ENCODE measurements at places on chromosomes 11 and 22.

- DNase-seq = peak; percentile 43
These were observed 149.4 kb downstream of the BRD1 start for GRCh38 chr22:49678137-49678841.

DNA sequence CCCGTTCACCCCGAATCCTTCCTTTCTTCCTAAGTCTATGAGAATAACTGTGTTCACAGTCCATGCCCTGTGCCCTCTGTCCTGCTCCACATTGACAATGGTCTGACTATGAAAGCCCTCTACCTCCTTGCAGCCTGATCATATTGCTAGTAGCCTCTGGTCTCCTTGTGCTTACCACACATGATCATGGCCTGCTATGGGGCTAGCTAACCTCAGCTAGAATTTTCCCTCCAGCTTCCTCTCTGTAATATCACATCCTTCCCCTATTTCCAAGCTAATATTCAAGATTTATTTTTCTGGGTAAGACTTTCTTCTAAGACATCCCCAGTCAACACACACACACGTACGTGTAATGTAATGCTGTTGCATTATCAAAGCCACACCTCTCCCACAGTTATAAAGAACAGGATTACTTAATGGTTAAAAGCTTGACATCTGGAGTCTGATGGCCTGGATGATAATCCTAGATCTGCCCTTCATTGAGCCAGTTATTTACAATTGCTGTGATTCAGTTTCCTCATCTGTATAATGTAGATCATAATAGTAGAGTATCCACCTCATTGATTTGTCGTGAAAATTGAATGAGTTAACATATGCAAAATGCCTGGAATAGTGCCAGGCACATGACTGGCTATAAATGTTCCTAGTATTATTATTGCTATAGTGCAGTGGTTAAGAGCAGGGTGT, 214.4 kb upstream of the BLID start:
- no peak for DNase-seq

- peak; percentile 65 for DNase-seq
These were observed 1.6 kb upstream of the PHLDA2 start for GRCh38 chr11:2930704-2931419.

DNA sequence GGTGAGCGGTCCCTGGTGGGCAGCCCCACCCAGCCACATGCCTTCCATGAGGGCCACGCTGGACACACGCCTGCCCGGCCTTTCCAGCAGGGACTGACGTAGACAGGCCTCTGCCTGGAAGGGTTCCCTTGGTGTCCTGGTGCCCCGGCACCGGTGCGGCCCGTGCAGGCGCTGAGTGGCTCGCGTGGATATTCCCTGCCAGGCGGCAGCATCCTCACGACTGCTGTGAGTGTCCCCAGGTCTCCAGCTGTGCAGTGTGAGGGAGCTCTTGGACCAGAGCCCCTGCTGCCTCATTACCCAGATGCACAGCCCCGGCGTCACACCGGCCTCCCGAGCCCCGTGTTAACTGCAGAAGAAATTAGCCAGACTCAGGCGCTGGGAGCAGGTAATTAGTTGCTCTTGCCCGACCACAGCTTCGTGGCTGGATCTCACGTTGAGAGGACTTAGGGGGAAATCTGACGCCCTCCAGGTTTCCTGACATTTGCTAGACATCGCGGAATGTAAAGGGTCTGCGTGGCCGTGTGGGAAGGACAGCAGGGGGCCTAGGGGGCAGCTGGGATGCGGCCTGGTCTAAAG, 1196.3 kb downstream of the BRD1 start:
- DNase-seq = no peak

DNA sequence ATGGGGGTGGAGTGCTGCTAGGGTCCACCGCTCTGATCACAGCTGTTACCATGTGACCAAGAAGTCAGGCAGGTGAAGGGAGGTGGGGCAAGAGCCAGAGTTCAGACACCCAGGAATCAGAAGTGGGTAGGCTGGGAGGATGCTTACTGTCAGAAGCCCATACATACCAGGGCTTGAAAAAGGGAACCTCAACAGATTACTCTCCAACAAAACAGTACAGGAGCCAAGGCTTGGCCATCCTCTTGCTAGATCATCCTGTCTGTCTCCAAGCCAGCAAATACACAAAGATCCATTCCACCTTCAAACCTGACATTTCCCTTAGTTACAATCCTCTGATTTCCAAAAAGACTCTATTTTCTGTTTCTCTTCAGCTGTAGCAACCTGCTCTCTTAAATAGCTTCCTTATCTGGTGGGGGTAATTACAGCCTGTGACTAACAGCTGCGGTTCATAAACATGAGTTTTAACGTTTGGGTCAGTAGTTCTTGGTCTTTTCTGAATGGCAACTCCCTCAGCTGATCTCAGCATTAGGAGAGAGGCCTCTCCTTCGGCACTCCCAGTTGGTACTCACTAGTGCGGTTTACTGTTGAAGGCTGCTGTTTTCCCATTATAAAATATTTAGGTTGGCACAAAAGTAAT, 31.1 kb upstream of the WT1 start:
- no peak for DNase-seq

- no peak for DNase-seq
These were observed 97.2 kb downstream of the FBXO7 start for GRCh38 chr22:32571761-32572160.

- peak; percentile 25 for DNase-seq
These were observed 34.7 kb downstream of the PARVA start for GRCh38 chr11:12411806-12412727.

GRCh38 chr11:86896441-86896841, 58.8 kb downstream of the FZD4 start:
- DNase-seq = no peak

DNA sequence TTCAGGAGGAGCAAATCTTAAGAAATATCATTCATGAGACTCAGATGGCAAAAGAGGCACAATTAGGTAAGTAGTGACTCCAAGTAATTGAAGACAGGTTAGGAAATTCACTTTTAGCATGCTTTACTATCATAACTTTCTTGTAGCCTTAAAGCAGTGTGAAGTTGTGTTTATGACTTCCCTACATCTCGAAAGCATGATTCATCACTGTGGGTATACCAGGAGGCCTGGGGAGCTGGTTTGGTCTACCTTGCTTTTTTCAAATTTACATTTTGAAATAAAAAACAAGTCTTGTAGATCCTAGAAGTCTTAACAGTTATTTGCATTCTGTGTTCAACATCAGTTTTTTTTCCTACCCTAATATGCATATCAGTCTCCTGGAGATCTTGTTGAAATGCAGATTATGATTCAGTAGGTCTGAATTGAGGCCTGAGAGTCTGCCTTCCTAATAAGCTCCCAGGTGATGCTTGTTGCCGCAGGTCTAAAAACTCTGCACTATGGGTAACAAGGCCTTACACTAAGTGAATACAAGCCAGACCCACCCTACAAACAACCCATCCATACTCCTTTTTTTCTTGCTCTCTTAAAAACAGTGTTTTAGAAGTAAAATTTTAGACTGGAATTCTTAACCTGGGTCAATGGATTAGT, 41.4 kb downstream of the TTC17 start:
- DNase-seq = no peak

- DNase-seq = no peak
These were observed 41.4 kb upstream of the CREB3L1 start for GRCh38 chr11:46235777-46236688.

DNA sequence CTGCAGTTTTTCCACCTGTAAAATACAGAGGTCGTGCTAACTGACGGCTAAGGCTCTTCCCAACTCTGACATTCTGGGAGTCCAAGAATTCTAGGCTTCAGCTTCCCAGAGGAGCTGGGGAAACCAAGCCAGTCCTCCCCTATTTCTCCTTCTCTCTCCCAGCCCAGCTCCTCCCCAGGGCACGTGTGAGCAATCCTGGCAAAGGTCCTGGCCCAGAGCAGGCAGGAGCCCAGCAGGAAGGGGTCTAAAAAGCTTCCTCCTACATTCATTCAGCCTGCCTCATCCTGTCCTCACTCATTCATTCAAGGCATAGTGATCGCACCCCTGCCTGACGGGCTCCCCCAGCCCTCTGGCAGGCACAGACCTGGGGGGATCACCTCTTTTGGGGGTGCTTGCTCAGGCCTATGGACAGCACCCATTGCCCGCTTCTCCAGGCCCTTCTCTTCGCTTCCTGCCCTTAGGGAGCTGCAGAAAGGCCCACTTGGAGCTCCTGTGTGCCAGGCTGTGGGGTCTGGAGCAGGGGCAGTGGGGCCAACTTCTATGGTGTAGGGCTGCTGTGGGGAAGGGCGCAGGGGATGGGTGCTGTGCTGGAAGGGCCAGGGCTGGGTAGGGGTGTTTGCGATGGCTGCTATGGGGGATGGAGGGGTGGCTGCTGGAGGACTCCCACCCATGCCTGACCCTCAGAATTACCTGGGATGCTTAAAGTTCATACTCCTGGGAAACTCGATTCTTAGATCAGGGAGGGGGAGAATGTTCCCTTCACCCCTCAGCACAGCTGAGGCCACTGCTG, 9.8 kb downstream of the KCNC1 start:
- no peak for DNase-seq

- DNase-seq = no peak
These were observed 176.9 kb downstream of the IGLL1 start for GRCh38 chr22:23403152-23403719.

GRCh38 chr11:67572747-67573419, 10.7 kb upstream of the GSTP1 start:
- peak; percentile 44 for DNase-seq

GRCh38 chr11:280706-281485, 2.7 kb downstream of the NLRP6 start:
- peak; percentile 62 for DNase-seq

- DNase-seq = no peak
These were observed 16.0 kb downstream of the CSTPP1 start for GRCh38 chr11:46952553-46952952.

All from CD4-positive, alpha-beta T cell treated with Interleukin-6 for 4 hours (primary cell).